ENCODE measurements at places on chromosomes 6 and 20. TPM values are rescaled to one million over a fixed set of nuclear protein-coding genes. Genes with fewer than 3 reads are reported as not detected.
A peak's percentile ranks its signal among the peaks of the same experiment; 100 is the strongest.

SYS1 gene
- total RNA-seq: 69.3 TPM

SYNGAP1 gene
- total RNA-seq: 21.6 TPM

DACT2 gene
- total RNA-seq: 2.4 TPM

SPATS1 gene
- total RNA-seq: 1.8 TPM

PDYN gene
- total RNA-seq: not detected

LST1 gene
- total RNA-seq: 127 TPM

LIN28B gene
- not detected for total RNA-seq

GRCh38 chr6:6885521-6886170 lies 222.1 kb upstream of the RREB1 start:
- peak; percentile 88 for DNase-seq

GRCh38 chr20:62804627-62805154 lies at the start of gene OGFR:
Gene OGFR (plus strand): TSS chr20:62804835. CDS start chr20:62804860, 25 bp downstream.
- peak; percentile 77 for DNase-seq

GRCh38 chr6:34143884-34144580 lies 1.9 kb downstream of the GRM4 start:
- no peak for DNase-seq

DNA sequence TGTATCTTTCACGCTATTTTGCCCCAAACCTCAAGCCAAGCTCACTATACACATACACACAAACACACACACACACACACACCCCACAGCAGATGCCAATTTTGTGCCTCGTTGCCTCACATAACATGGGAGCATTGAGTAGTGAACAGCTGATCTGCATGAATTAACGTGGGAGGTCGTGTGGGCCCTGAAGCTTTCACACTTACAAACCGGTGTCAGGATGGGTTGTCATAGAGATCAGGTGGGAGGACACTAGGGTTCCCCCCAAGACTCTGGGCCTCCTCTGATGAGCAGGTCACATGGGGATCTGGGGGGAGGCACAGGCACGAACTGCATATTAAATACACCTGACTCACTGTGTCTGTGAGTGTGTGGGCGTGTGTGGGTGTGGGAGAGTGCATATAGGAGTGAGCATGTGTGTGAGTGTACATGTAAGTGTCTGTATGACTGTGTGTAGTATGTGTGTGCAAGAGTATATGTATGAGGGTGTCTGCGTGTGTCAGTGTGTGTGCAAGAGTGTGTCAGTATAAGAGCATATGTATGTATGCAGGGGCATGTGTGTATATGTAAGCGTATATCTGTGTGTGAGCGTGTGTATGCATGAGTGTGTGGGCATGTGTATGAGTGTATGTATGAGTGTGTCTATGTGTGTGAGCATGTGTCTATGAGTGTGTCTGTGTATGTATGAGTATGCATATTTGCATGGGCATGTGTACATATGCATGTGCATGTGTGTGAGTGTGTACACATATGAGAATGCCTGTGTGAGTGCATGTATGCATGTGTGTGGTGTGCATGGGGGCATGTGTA lies 370.4 kb downstream of the PREX1 start:
- DNase-seq: no peak

- no peak for DNase-seq
These were observed 20.9 kb upstream of the PNPLA1 start for GRCh38 chr6:36248980-36249379.

- no peak for DNase-seq
These were observed 161.4 kb downstream of the TBXT start for GRCh38 chr6:166005944-166006899.
